ENCODE measurements at places on chromosomes 5 and 9. TPM values are rescaled to one million over a fixed set of nuclear protein-coding genes. Genes with fewer than 3 reads are reported as not detected.
A peak's percentile ranks its signal among the peaks of the same experiment; 100 is the strongest.

- H3K4me1 ChIP-seq = no peaks in the 10 kb centered on the region
- H3K36me3 ChIP-seq = no peaks in the 10 kb centered on the region
- H3K27me3 ChIP-seq = no peaks in the 10 kb centered on the region
- DNase-seq = no peak
- H3K27ac ChIP-seq = no peak overlapping the region
Observed at GRCh38 chr5:22669345-22669744, 183.8 kb downstream of the CDH12 start.

- H3K4me1 ChIP-seq = no peaks in the 10 kb centered on the region
- no peak overlapping the region for H3K4me3 ChIP-seq
- no peaks in the 10 kb centered on the region for H3K27me3 ChIP-seq
- peaks cover 11% of the 10 kb centered on the region for H3K36me3 ChIP-seq
Observed at GRCh38 chr5:131747180-131748105, 49.4 kb downstream of the FNIP1 start.

- no peak for DNase-seq
- H3K4me3 ChIP-seq = no peak overlapping the region
- no peaks in the 10 kb centered on the region for H3K27me3 ChIP-seq
- H3K4me1 ChIP-seq = no peaks in the 10 kb centered on the region
- no peak overlapping the region for H3K27ac ChIP-seq
- no peaks in the 10 kb centered on the region for H3K36me3 ChIP-seq
Observed at GRCh38 chr9:84466580-84467285, 126.2 kb upstream of the SLC28A3 start.

MARCHF11 gene
- not detected for total RNA-seq

GRCh38 chr5:141338538-141339306 is at the start of gene PCDHGA2:
TSS of gene PCDHGA2 (plus strand) at chr5:141338760.
- no peak for DNase-seq
- no peak within 1 kb of the TSS for H3K27ac ChIP-seq
- peaks cover 3% of the 10 kb centered on the region for H3K36me3 ChIP-seq
- peak within 1 kb of the TSS; percentile 64 for H3K4me3 ChIP-seq
- H3K4me1 ChIP-seq = no peaks in the 10 kb centered on the region

GRCh38 chr9:85041466-85042137 is 372.1 kb downstream of the NTRK2 start:
- no peak overlapping the region for H3K27ac ChIP-seq
- H3K27me3 ChIP-seq = no peaks in the 10 kb centered on the region
- DNase-seq = no peak

GRCh38 chr9:127717766-127718165 is 1.9 kb downstream of the TTC16 start:
- H3K27me3 ChIP-seq = no peaks in the 10 kb centered on the region
- H3K27ac ChIP-seq = no peak overlapping the region
- DNase-seq = no peak
- no peaks in the 10 kb centered on the region for H3K36me3 ChIP-seq
- H3K4me1 ChIP-seq = peaks cover 7% of the 10 kb centered on the region
- no peak overlapping the region for H3K4me3 ChIP-seq

- H3K4me3 ChIP-seq = peak overlapping the region; percentile 4
- H3K27ac ChIP-seq = peak overlapping the region; percentile 5
- no peaks in the 10 kb centered on the region for H3K27me3 ChIP-seq
Observed at GRCh38 chr9:125646621-125647100, 60.3 kb downstream of the MAPKAP1 start.

DNA sequence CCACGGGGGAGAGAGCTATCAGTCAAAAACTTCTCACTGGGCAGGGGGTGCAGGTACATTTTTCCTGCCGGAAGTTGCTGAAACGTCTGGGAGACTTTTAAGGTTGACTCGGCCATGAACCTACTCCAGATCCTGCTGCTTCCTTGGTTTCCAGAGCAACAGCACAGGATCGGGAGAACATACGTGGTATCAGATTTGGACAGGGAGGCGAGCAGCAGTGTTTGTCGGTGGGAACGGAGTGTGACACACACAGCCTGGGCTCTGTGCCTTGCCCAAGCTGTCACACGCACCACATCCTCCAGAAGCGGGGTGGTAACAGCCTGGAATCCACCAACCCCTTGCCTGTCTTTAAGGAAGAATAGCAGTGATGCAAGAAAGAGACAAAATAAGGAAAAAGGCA is 276.5 kb downstream of the SLIT3 start:
- H3K4me1 ChIP-seq = peaks cover 5% of the 10 kb centered on the region
- no peak overlapping the region for H3K27ac ChIP-seq
- peak overlapping the region; percentile 50 for H3K4me3 ChIP-seq
- H3K27me3 ChIP-seq = no peaks in the 10 kb centered on the region
- no peaks in the 10 kb centered on the region for H3K36me3 ChIP-seq
- DNase-seq = peak; percentile 15

DNA sequence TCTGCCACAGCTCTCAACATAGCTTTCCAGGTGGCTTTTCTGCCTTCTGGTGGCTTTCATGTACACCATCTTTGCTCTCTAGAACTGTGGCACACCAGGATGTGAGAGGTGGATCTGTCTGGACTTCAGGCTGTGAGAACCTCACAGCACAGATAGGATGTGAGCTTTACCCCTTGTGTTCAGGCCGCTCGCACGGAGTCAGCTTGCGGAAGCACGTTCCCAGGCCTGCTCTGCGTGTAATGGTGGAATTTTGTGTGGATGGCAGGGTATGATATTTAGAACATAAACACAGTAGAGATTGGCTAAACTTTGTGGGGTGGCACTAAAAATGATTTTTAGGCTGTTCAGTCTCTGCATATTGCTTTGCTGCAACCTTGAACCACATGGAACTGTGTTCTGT is 250.5 kb downstream of the FANCC start:
- no peak for DNase-seq
- H3K4me3 ChIP-seq = no peak overlapping the region
- H3K27me3 ChIP-seq = no peaks in the 10 kb centered on the region
- H3K4me1 ChIP-seq = peaks cover 100% of the 10 kb centered on the region
- H3K27ac ChIP-seq = peak overlapping the region; percentile 82

- DNase-seq = no peak
- no peaks in the 10 kb centered on the region for H3K27me3 ChIP-seq
- H3K27ac ChIP-seq = no peak overlapping the region
- peaks cover 8% of the 10 kb centered on the region for H3K36me3 ChIP-seq
Observed at GRCh38 chr5:55383254-55383653, 75.5 kb downstream of the MTREX start.

DNA sequence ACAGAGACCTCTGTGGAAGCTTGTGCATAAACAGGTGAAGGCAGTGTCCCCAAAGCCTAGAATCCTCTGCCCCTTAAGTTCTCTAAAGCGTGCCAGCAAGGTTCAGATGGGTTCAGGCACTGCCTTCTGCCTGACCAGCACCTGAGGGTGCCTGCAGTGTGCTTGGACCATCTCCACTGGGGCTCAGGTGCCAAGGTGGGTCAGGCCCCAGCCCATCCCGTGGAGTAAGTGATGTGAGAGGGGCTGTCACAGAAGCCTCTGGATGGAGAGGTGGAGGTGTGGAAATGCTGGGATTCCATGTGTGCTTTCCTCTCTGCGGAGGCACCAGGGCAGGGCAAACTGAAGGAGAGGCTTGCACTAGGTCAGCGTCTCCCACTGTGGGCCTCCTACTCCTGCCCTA is 118.5 kb downstream of the DAB2IP start:
- no peak for DNase-seq
- peak overlapping the region; percentile 90 for H3K27ac ChIP-seq
- H3K4me1 ChIP-seq = peaks cover 66% of the 10 kb centered on the region
- H3K36me3 ChIP-seq = peaks cover 55% of the 10 kb centered on the region
- no peaks in the 10 kb centered on the region for H3K27me3 ChIP-seq
- no peak overlapping the region for H3K4me3 ChIP-seq

DNA sequence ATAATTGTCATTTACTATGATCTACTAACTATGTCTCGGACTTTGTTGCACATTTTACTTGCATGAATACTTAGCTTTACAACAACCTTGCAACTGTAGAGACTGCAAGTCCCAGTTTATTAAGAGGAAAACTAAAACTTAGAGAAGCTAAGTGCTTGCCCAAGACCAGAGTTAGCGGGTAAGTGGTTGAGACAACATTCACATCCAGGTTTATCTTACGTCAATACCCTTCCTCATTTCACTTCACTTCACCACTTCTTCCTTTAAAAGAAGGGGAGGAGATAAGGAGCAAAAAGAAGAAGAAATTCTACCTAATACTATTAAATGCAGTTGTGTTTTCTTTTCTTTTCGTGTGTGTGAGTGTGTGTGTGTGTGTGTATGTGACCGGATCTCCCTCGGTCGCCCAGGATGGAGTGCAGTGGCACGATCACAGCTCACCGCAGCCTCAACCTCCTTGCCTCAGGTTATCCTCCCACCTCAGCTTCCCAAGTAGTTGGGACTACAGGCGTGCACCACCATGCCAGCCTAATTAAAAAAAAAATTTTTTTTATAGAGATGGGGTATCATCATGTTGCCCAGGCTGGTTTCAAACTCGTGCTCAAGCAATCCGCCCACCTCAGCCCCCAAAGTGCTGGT is 37.4 kb downstream of the MEGF9 start:
- no peaks in the 10 kb centered on the region for H3K4me1 ChIP-seq
- H3K36me3 ChIP-seq = no peaks in the 10 kb centered on the region
- H3K27ac ChIP-seq = no peak overlapping the region
- no peak for DNase-seq

- H3K27ac ChIP-seq = no peak overlapping the region
- no peaks in the 10 kb centered on the region for H3K36me3 ChIP-seq
- peaks cover 22% of the 10 kb centered on the region for H3K4me1 ChIP-seq
- no peaks in the 10 kb centered on the region for H3K27me3 ChIP-seq
Observed at GRCh38 chr5:137306903-137307302, 192.2 kb downstream of the SPOCK1 start.

DNA sequence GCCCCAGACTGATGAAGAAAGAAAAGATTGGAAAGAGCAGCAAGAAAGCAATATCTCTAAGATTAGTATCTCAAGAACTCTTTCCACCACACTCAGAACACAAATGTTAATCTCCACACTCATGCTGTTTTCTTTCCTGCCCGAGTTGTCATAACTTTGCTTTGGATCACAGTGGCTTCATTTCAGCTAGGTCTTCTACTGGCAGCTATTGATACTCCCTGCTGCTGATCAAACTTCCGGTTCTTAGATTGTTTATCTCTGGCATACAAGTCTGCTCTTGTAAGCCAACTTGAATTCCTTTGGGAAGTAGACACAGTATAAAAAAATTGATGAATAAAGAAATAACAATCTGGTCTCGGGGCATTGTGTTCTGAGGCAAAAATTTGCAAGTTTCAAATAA is 77.7 kb upstream of the SPEF2 start:
- H3K36me3 ChIP-seq = no peaks in the 10 kb centered on the region
- H3K4me3 ChIP-seq = no peak overlapping the region
- no peak for DNase-seq
- no peaks in the 10 kb centered on the region for H3K27me3 ChIP-seq
- H3K4me1 ChIP-seq = no peaks in the 10 kb centered on the region

DNA sequence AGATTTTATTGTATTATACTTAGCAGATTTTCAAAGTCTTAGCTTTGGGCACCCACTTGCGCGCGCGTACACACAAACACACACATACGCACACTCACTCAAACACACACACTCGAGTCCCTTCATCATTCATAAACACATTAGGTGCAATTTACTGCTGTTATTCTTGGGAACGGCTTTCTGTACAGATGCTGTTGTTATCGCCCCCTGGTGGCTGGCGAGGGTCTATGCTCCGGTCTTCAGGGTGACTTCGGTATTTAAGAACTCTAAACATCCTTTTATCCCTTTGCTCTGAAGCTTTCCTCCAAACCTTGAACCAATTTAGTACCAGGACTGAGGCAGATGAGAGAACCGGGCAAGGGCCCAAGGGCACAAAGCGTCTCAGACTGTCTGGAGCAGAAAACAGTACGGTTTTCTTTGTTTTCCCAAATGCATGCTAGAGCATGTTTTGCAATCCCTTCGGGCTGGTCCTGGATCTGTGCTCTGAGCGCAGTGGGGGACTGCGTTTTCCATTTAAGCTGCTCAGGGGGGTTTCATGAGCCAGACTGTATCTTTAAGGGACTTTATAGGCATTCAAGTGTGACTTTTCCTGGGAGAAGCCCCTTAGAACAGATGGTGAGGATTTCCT is 1.7 kb upstream of the SLIT3 start:
- H3K36me3 ChIP-seq = no peaks in the 10 kb centered on the region
- H3K4me1 ChIP-seq = peaks cover 29% of the 10 kb centered on the region
- H3K27me3 ChIP-seq = no peaks in the 10 kb centered on the region
- H3K4me3 ChIP-seq = peak overlapping the region; percentile 70
- no peak for DNase-seq

SCAI gene
- 5.1 TPM for total RNA-seq

DNA sequence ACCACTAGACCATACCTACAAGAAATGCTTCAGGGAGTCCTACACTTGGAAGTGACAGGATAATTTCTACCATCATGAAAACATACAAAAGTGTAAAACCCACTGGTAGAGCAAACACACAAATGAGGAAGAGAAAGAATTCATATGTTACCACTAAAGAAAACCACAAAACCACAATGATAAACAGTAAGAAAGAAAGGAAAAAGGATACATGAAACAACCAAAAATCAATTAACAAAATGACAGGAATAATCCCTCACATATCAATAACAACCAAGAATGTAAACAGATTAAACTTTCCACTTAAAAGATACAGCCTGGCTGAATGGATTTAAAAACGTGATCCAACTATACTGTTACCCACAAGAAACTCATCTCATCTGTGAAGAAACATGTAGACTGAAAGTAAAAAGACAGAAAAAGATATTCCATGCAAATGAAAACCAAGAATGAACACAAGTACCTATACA is 83.4 kb downstream of the LPAR1 start:
- peaks cover 4% of the 10 kb centered on the region for H3K36me3 ChIP-seq
- DNase-seq = no peak
- H3K27ac ChIP-seq = no peak overlapping the region
- peaks cover 29% of the 10 kb centered on the region for H3K4me1 ChIP-seq
- H3K4me3 ChIP-seq = no peak overlapping the region

DNA sequence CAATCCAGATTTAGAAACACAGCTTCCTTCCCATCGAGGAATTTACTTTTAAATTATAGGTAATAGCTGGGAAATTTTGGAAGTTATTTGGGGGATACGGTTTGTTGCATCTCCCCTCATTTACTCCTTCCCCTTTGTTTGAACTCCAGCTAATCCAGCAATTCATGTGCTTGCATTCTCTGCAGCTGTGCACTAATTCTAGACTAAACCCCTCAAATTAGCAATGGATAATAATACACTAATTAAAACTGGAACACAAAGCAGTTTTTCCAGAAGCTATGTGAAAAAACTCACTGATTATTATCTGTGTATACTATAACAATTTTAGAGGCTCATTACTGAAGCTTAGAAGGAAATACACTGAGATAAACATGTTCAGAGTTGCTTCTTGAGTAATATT is 751.2 kb upstream of the ZNF608 start:
- no peak for DNase-seq
- H3K27me3 ChIP-seq = no peaks in the 10 kb centered on the region
- no peak overlapping the region for H3K4me3 ChIP-seq

Data from thoracic aorta (tissue), 2 donors.